ENCODE measurements at places on chromosomes 2 and 18. TPM values are rescaled to one million over a fixed set of nuclear protein-coding genes. Genes with fewer than 3 reads are reported as not detected.

DNA sequence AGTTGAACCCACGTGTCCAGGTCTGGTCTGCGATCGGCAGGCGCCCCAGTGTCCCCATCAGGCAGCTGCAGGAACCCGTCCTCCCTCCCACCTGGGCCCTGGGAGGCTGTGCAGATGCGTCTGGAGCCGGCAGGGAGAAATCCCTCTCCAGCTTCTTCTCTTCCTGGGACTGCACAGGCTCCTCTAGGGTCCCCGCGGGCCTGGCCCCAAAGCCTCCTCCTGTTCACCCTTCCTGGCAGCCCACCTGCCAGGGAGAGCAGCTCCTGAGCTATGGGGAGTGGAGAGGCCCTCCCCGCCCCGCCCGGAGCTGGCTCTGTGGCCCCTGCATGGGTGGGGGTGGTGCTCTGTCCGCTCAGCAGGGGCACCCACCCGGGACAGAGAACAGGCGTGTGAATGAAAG is 179.2 kb upstream of the ALKAL2 start:
- no peak for DNase-seq

TMEM17 gene
- total RNA-seq = 2.6 TPM

GRCh38 chr18:24185805-24186204 is 46.9 kb downstream of the CABYR start:
- DNase-seq = no peak

- no peak for DNase-seq
Observed at GRCh38 chr2:10613263-10613662, 76.5 kb downstream of the NOL10 start.

GRCh38 chr2:186907897-186908296 is 58.9 kb upstream of the ZSWIM2 start:
- no peak for DNase-seq

GRCh38 chr2:190862571-190862991 is 18.0 kb upstream of the GLS start:
- no peak for DNase-seq

DNA sequence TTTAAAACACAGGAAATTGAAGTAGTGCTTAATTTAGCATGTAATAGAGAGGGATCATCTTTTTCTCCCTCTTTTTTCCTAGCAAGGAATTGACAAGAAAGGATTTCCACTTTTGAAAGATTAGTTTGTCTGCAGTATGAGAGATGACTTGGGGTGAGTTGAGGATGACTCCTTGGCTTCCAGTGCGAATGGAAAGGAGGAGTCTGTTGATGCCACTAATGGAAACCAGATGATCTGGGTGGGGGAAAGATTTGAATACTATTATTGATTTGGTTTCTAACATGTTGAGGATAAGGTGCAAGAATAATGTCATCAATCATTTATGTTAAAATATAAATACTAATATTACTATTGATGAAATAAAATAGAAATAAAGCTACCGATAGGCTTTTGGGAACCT is 205.4 kb downstream of the PPP1R1C start:
- DNase-seq = no peak

FAP gene
- total RNA-seq = not detected

DNA sequence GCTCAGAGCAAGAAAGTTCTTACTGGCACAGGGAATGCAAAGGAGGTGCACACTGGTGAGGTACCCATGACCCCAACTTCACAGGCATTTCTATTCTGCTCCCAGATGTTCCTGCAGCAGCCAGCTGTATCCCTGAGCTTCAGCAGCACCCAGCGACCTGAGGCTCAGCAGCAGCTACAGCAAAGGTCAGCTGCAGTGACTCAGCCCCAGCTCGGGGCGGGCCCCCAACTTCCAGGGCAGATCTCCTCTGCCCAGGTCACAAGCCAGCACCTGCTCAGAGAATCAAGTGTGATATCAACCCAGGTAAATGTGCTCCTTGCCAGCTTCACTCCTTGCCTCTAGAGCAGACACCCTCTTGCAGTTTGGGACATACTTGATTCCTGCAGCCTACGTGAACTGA is 14.1 kb upstream of the RPL31 start:
- no peak for DNase-seq

All from Caco-2 (cell line).